COR-L47 (cell line): ENCODE measurements at places on chromosomes 2 and 18.

- DNase-seq = no peak
These were observed 22.7 kb downstream of the C1D start for GRCh38 chr2:68040078-68040477.

GRCh38 chr2:42585779-42586178 lies 17.3 kb downstream of the MTA3 start:
- no peak for DNase-seq

DNA sequence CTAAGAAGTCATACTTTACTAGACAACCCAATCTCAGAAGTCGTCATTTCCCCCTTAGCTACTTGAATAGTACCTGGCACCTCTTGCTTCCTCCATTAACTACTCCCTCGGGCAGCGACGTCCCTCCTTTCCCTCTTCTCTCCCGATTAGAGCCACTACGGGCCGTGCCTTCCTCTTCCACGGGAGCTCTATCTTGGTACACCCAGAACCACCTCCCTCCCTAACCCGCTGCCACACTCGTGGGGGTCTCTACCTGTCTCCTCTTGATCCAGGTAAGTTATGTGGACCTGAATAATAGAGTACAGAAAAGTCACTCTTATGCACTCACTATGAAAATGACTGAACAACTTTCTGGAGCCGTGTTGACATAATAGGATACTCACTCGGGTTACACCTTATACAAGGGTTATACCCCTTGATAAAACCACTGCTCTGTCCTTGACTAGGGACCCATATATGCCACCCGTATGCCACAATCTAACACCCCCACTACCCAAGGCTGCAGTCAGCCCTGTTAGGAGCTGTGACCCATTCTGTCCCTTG lies 595 bp upstream of the HDHD2 start:
- DNase-seq = peak; percentile 6

- no peak for DNase-seq
These were observed 95.2 kb upstream of the KLF7 start for GRCh38 chr2:207260947-207261346.

DNA sequence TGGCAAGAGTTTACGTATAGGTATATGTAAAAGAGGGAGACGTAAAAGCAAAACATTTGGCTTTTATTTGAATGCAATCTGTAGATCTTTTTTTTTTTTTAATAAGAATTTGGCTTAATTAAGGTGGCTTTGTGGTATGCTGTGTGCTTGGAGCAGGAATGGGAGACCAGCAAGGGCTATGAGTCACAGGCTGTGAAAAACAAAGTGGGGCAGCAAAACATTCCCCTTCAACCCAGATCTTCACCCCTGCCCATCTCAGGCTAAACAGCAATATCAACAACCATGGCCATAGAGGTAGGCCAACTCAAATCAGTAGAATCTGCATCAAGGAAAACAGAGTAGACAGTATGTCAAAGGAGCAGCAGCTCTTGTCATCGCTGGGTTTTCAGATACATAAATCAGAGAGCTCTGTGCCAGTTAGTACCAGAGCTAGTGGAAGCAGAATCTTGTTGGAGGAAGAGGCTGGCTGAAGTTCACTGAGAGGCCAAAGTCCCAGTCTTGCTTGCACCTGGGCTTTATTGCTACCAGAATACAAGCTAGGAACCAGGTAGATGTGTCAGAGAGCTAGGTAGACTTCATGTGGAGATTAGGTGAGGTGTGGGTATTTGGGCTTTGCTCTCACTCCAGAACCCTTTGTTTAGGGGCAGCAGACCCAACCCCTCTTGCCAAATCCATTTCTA lies 191.5 kb upstream of the FANCL start:
- no peak for DNase-seq

DNA sequence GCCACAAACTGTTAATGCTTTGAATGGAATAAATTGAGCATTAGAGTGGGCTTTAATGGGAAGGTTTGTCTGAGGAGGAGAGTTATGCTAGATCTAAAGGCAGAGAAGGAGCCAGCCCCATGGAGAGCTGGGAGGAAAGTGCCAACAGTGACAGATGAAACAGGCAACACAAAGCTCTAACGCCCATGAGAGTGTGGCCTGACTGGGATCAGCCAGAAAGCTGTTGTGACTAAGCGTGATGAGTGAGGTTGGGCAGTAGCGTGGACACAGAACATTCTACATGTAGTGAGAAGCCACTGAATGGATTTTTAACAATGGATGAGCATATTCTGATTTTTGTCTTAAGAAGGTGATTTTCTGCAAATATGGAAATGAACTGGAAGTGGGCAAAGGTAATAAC lies 185.3 kb upstream of the SIX2 start:
- DNase-seq = no peak

DNA sequence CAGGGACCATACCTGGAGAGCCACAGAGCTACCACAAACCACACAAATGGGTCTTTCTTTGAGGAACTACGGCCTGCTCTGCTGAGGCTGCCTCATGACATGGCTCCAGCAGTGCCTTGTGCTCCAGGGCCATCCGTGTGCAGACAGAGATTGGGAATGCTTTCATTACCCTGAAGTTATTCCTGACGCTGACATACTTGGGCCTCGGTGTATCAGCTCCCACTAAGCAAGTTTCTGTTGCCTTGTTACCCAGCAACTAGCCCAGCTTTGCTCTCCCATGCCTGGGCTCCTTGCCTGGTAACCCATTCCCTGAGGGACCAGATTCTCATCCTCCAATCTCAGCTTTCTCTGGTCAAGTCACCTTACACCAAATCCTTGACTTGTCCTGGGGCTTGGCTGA lies 80.3 kb upstream of the FZD7 start:
- DNase-seq = no peak

- DNase-seq = no peak
These were observed 156.8 kb upstream of the RBMS1 start for GRCh38 chr2:160650196-160651118.

GRCh38 chr2:138522556-138522955 lies 21.0 kb downstream of the SPOPL start:
- DNase-seq = no peak

GRCh38 chr2:9966491-9967022 lies 15.1 kb downstream of the GRHL1 start:
- DNase-seq = no peak

DNA sequence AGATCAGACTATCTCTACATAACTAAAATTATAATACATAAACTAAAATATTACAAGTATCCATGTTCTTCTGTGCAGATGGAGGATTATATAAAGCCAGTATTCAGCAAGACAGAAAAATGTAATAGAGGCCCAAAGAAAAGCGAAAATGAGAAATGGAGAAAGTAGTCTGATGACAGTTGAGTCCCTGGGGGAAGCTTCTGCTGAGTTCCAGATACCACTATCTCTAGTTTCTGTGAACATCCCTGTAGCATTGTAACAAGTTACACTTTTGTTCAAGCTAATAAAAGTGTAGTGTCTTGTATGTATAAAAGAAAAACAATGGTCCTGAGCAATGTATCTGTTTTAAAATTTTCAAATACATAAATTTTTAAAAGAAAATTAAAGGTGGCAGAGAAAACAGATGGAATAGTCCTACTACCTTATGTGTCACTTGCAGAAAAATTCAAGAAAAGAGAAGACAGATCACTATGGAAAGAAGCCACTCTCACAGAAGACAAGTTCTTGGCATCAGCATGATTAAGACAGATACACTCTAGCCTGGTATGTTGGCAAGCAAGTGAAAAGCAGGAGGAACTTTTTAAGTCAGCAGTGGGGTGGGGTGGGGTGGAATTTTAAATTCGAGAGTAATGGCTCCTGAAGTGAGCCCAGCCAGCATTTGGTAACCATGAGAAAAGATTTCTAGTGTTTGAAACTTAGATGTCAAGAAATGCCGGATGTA lies 541.9 kb downstream of the LRRTM4 start:
- DNase-seq = no peak

GRCh38 chr2:11161747-11162146 lies 6.5 kb downstream of the SLC66A3 start:
- no peak for DNase-seq

- DNase-seq = no peak
These were observed 30.4 kb downstream of the MTHFD2 start for GRCh38 chr2:74228772-74229171.

- DNase-seq = no peak
These were observed at the start of gene TUBA3E for GRCh38 chr2:130198343-130198742. TSS of gene TUBA3E (minus strand) at chr2:130198439. CDS start at chr2:130198360, 79 bp downstream.

- no peak for DNase-seq
These were observed 13.8 kb downstream of the MRPL35 start for GRCh38 chr2:86213056-86213455.
